ENCODE measurements at places on chromosomes 6 and 20.

- DNase-seq = peak; percentile 48
Observed at GRCh38 chr6:168133168-168133561, 54.2 kb upstream of the FRMD1 start.

DNA sequence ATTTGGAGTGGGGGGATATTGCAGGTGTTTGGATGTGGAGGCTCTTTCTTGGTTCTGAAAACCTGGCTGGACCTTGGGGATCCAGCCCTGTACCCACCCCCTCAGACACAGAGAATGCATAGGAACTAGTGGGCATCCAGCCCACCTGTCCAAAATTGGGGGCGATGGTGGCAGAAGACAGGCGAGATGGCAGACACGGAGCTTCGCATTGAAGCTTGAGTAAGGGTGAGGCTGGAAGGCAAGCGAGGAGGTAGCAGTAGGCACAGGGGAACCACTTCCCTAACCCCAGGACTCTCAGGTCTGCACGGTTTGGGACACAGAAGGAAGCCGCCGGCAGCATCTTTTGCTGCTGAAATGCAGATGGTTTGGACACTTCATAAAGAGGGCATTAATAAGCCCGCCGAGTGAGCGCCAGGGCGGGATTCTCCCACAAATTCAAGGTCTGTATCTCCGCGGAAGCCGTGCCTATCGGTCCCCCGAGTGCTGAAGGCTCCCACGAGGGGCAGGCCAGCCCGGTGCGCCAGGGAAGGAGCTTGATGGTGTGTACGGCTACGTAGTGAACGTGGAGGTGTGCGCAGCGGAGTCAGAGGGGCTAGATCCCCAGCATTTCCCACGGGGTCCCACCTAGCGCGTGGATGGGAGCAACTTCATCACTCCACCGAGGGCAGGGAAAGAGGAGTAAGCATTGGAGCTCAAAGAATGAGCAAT, 1.6 kb upstream of the FOXA2 start:
- peak; percentile 47 for DNase-seq

DNA sequence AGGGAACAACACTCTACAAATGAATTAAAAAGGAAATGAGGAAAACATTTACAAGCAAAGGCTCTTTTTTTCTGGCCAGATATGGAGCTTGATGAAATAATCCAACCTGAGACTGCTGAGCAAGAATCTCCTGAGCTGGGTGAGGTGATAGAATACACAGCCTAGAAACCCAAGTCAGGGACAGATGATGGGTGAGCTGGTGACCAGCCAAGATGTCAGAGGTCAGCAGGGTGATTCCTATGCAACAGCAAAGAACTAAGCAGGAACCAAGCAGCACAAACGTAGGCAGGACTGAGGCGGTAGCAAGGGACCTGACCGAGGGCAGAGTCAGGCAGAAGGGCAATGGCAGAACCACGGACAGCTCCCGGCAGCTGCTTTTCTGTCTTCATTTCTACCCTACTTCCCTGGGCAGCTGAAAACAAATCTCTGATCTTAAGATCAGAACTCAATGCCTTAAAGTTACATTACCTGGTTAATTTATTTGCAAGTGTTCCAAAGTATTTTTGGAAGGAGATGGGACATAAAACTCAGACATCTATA, 75.1 kb downstream of the CDC40 start:
- DNase-seq = no peak

GRCh38 chr6:125780540-125781313, 10.0 kb upstream of the NCOA7 start:
- DNase-seq = peak; percentile 69

Data from left lobe of liver (tissue), 2 donors.